ENCODE measurements at places on chromosomes 1 and 21.

DNA sequence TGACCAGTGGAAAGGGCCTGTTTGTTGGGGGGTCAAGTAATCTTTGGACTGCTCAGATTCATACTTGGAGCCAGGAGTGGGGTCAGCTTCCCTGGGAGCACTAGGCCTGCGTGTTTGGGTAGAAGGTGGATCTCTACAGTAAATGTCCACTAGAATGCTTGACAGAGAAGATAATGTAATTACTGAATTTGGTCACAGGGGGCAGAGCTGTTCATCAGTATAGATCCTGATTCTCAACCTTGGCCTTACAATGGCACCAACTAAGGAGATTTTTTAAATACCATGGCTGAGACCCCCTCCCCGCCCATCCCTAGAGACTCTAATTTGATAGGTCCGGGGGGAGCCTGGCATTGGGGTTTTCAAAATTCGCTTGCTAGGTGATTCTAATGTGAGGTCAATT is 217.5 kb upstream of the PLXNA2 start:
- DNase-seq, result peak; percentile 37

- no peak for DNase-seq
Measured at GRCh38 chr1:23337869-23338268, 6.2 kb downstream of the HNRNPR start.

DNA sequence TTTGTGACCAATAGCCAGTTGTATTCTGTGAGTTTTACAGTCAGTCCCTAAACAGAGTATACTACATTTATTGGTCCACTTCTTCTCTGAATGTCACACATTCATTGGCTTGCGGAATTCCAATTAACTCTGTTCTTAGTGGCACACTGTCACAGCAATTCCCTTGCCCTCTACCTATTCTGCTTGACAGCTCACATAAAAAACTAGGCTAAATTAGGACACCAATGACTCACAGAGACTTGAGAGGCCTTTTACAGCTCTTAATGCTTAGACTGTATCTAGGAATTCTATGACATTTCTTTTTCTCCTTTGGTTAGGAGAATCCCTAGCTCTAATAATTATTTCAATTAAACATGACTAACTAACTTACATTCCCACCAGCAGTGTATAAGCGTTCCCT is 104.1 kb downstream of the NEGR1 start:
- DNase-seq, result peak; percentile 20

DNA sequence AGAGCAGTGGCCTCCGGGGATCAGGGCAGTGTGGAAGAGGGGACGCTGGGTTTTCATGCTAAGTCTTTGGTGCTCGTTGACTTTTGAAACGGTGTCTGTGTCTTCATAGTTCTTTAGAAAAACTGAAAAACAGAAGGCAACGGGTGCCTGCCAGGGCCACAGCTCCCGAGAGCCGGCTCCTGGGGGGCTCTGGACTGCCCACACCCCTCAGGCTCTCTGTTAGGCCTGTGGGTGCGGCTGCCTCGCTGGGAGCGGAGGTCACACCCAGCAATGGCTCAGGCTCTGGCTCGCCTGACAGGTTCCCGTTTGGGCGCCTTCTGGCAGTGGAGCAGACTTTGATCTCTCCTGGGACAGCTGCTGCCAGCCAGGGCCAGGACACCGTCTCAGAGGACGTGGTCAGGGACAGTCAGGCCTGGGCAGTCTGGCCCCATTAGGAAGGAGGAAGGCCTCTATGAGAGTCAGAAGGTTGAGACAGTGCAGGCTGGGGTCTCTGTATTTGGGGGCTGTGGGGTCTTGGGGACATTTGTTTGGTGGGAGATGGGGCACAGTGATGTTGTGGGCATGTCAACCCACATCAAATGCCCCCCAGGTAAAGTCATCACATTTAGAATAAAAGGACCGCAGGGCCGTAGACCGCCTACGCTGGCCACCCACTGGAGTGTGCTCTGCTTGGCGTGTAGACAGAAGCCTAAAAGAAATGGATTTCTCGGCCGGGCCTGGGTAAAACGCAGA is 5.6 kb downstream of the ARHGEF16 start:
- peak; percentile 64 for DNase-seq

DNA sequence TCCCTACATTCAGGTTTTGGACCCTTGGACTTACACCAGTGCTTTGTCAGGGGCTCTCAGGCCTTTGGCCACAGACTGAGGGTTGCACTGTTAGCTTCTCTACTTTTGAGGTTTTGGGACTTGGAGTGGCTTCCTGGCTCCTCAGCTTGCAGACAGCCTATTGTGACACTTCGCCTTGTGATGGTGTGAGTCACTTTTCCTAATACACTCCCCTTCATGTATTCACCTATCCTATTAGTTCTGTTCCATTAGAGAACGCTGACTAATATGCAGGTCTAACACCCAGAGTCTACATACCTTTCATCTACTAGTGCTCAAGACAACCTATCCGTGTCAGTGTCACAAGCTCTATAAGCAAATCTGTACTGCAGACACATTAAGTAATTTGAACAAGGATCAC is 605.3 kb downstream of the KCNT2 start:
- DNase-seq, result peak; percentile 72

DNA sequence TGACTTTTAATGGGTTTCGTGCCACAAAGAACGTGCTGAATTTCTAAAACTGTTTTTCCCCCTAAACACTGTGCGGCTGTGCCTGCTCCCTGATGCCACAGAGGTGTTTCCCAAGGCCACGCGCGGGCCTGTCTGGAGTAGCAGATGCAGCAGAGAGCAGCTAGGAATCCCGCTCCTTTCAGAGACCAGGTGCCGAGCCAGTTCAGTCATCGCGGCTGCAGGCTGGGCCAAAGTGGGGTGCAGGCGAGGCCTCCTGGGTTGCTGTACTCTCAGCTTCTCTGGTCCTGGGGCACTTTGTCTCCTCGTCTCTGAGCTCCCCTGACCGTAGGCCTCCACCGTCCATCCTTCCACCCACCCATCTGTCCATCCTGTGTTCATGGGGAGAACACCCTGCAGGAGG is 17.4 kb upstream of the DIP2A start:
- DNase-seq, result no peak

DNA sequence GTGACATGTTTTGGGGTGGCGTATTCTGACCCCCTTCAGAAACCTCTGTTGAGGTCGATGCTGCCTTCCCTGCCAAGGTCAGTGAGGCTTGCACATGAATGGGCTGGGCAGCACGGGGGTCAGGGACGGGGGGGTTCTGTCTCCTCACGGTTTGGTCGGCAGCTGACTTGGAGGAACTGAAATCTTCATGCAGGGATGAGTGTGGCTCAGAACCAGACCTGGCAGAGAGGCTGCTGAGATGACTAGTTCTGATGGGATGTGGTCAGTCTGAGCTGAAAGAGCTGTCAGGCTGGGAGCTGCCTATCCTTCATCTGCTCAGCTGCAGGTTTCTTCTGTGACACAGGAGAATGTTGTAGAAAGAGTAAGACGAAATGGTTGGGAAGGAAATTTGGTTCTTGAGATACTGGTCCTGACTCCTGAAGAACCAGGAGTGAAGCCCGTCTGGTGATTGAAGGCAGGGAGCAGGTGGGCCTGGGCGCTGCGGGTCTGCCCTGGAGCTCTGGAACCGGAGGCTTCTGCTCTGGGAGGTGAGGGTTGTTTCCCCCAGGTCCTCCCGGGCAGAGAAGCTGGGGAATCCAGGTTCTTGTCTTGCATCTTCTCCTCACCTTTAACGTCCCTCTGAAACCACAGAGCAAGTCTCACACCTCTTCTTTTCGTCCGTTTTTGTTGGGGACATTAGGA is 3.3 kb downstream of the SLX9 start:
- no peak for DNase-seq

DNA sequence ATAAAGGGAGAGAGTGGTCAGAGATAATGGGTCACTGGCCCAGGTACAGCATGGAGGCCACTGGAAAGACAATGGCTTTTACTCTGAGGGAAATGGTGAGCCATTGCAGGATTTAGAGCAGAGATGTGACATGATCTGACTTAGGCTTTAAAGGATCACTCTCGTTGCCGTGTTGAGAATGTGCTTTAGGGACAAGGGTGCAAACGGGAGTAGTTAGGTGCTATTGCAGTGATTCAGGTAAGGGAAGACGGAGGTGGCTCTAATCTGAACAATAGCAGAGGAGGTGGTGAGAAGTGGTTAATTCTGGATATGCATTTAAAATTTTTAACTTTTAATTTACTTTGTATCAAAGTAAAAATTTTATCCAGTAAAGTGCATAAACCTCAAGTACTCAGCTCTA is 9.8 kb downstream of the ADORA1 start:
- DNase-seq, result no peak

DNA sequence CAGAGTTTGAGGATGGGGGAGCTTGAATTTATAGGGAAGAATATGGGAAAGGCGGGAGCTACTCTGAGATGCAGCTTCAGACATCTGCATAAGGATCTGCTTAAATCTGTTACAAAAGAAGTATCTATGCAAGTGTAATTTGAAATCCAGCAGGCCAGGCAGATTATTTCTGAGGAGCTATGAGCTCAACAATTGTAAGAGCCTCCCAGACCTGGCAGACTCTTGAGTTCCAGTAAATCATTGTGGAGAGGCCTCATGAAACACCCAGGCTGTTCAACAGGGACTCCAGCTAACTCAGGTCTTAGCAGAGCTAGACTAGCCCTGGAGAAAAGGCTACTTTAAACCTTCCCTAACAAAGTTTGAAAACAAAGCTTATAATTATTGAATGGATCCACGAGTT is 647.5 kb upstream of the CHRM3 start:
- DNase-seq, result no peak

DNA sequence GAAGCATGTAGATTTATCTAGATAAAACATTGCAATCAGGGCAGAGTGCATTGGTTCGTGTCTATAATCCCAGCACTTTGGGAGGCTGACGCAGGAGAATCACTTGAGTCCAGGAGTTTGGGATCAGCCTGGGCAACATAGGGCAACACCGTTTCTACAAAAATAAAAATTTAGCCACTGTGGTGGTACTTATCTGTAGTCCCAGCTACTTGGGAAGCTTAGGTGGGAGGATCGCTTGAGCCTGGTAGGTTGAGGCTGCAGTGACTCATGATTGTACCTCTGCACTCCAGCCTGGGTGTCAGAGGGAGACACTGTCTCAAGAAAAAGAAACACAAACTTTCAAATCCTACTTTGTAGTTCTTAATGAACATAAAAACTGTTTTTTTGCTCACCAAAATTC is 64.2 kb upstream of the RCC1 start:
- no peak for DNase-seq

- DNase-seq, result no peak
Measured at GRCh38 chr1:227541796-227542152, 21.6 kb upstream of the ZNF678 start.

- no peak for DNase-seq
Measured at GRCh38 chr21:44427241-44428120, 27.8 kb upstream of the LRRC3 start.

Measured in PC-3 (cell line).